ENCODE measurements at places on chromosomes 12 and 14.

- no peak for DNase-seq
Observed at GRCh38 chr12:104275689-104276088, 27.9 kb upstream of the EID3 start.

- no peak for DNase-seq
Observed at GRCh38 chr12:105036937-105037649, 47.2 kb downstream of the ALDH1L2 start.

GRCh38 chr12:108295641-108296040 is 43.5 kb downstream of the CMKLR1 start:
- DNase-seq: no peak

DNA sequence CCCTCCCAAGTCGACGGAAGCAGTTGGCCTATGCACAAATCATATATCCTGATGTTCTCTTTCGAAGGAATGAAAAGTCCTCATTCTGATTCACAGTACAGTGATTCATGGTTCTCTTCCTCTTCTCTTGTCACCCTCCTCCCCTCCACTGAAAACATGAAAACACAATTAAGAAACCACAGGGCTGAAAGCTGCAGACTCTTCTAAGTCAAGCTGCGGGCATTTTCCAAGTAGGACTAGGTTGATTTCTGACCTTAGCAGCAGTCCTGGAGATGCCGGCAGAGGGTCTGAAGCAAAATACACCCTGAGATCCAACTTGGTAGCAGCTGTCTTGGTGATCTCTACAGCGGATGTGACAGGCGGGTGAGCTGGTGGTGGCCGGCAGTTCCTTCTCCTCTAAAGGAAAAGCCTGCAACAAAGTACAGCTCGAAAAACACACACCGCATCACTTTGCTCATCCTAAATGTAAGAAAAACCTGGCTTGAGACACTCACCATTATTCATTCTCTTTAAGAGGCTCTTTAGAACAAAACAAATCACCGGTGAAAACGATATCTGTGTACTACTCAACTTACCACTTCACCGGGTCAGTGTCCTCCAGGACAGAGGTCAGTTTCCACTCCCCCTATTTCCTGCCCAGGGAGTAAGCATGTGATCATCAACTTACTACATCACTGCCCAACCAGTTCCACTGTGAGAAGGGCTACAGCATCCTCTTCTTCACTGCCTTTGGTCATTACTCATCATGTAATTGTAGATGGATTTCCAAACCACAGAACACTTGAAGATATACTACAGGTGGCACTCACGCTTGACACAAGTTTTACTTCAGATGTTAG is 6.0 kb downstream of the TMCC3 start:
- DNase-seq: no peak

DNA sequence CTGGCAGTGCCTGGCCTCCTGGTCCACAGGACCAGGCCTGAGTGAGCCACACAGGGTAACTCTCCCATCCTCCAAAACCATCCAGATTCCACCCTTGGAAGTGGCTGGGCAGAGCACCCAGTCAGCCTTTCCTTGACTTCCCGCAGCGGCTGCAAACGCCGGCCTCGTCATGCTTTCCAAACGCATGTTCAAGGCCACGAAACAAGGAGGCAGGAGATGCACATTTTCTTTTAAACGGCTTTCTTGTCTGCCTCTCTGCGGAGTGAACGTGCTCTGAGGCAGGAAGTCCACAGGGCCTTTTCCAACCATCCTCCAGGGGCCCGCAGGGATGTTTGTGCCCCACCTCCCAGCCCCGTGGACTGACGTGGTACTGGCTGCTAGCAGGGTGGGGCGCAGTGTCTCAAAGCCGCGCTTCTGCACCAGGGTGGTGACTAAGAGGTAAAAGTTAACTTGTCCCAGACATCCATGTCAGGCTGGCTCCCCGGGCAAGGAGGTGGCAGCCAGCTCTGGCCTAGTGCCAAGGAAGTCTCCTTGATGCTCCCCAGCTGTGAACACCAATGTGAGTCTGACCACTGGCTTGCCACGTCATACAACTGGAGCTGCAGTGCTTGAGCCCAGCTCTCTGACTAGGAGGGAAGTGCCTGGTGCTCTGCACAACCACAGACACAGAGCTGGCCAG is 45.0 kb downstream of the KCNA5 start:
- DNase-seq: no peak

DNA sequence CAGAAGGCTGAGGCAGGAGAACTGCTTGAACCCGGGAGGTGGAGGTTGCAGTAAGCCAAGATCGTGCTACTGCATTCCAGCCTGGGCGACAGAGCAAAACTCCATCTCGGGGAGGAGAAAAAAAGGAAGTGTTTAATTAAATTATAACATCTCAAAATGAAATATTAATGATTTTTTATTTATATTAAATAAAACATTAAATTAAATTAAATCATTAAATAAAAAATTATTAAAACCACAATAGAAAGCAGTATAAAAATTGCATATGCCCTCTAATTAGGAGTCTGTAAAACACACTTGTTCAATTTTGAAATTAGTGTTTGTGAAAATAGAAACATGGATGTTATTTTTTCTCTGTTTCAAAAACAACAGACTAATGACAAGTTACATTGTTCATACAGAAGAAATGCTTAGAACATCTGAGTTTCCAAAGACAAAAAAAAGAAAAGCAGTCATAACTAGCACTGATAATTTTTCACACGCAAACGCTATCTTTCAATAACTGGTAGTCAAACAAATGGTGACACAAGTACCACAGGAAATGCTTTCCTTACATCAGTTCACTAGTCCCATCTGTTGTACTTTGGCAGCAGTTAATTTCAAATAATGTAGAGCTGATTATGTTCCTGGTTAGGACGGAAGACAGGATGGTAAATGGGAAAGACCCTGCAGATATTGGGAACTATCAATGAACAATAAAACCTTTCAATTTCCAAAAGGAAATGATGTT is 54.9 kb downstream of the HECTD4 start:
- DNase-seq: no peak

GRCh38 chr12:9811621-9812020 is 15.7 kb upstream of the KLRF1 start:
- DNase-seq: no peak

- no peak for DNase-seq
Observed at GRCh38 chr12:52434081-52434733, at the start of gene KRT75. Gene KRT75, minus strand, starts transcription at chr12:52434371. Its CDS starts 67 bp downstream, at chr12:52434304.

DNA sequence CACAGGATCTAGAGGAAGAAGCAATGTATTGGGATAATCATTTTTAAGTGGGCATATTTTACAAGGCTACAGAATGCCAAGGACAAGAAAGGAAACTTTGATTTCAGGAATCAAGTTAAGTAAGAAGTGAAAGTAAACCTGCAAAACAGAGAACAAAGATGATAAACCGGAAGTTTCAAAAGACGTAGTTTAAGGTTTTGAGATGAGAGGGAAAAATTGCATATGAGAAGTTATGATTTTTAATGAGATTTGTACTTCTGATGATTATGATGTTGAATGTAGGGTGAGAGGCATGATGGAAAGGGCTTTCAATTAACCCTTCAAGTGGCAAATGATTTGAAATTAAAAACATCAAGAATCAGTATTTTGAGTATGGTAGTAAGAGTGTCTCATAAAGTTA is 134.9 kb downstream of the CAPZA3 start:
- DNase-seq: no peak

- no peak for DNase-seq
Observed at GRCh38 chr14:78245238-78245637, 75.1 kb downstream of the NRXN3 start.

GRCh38 chr12:110775997-110776396 is 33.3 kb upstream of the PPP1CC start:
- no peak for DNase-seq

DNA sequence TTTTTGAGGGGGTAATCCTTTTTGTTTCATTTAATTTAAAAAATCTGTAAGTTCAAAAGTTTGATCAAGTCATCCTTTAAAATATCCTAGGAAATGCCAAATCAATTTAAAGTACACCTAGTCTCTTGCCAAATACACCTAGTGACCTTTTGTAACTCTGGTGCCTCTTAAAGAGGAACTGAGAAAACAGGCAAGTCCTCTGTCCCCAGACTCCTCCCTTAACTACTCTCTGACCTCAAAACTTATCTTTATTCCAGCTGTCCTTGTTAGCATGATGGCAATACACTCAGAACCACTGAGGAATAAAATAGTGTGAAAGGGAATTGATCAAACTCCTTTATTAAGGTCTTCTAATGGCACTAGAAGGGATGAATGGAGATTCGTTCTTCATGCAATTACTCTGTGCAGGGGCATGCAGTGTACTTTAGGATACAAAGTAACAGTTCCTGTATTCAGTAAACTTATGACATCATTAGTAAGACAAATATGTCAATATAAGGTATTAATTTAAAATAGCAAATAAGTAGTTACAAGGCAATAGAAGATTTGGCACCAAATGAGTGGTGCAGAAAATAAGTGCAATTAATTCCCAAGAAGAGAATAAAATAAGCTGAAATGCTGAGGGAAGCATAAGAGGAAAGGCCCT is 3.3 kb downstream of the FAR2 start:
- DNase-seq: no peak

- no peak for DNase-seq
Observed at GRCh38 chr14:51884086-51884927, 23.9 kb downstream of the GNG2 start.

DNA sequence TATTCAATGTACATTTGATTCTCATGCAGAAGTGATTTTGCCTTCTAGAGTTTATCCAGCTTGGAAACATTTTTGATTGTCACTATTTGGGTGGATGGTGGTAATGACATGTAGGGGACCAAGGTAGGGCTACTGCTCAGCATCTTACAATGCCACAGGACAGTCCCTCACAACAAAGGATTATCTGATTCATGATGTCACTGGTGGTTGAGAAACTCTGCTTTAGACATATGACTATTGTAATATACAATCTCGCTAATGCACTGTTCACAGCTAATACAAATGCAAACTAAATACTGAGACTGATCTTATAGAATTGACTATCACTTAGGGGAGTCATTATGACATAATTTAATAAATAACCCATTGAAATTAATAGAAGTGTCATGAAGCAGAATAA is 60.4 kb upstream of the BTG1 start:
- no peak for DNase-seq

DNA sequence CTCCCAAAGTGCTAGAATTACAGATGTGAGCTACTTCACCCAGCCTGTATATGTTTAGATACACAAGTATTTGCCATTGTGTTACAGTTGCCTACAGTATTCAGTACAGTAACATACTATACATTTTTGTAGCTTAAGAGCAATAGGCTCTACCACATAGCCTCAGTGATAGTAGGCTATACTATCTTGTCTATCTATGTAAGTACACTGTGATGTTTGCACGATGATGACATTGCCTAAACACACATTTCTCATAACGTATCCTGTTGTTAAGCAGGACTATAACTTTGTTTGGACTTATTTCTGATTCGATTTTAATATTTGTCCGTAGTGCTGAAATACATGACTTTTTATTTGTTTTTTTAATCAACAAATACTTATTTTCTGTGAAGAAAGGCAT is 129.2 kb downstream of the PCNX1 start:
- DNase-seq: no peak

- DNase-seq: no peak
Observed at GRCh38 chr12:52672321-52672933, 7.8 kb downstream of the KRT1 start.

DNA sequence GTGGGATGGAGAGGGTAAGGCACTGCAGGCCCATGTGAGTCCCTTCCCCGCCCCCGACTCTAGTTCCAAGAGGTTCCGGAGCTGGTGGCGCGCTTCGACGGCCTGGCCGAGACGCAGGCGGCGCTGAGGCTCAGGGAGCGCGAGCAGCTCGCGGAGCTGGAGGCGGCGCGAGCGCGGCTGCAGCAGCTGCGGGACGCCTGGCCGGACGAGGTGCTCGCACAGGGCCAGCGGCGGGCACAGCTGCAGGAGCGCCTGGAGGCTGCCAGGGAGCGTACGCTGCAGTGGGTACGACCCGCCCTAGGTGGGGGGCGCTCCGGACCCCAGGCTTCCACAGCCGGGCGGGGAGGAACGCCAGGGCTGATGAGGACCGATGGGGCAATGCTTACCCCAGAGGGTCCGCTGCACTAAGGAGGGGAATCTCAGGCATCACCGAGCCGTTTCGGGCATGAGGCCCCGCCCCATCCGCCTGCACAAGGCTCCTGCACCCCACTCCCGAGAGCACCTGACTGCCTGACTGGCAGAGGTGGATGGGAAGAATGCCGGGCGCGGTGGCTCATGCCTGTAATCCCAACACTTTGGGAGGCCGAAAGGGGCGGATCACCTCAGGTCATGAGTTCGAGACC is 4.9 kb downstream of the CFAP73 start:
- DNase-seq: no peak

- DNase-seq: no peak
Observed at GRCh38 chr12:120534703-120535655, 823 bp downstream of the RNF10 start.

GRCh38 chr12:130437555-130438242 is 100.0 kb downstream of the PIWIL1 start:
- DNase-seq: no peak

DNA sequence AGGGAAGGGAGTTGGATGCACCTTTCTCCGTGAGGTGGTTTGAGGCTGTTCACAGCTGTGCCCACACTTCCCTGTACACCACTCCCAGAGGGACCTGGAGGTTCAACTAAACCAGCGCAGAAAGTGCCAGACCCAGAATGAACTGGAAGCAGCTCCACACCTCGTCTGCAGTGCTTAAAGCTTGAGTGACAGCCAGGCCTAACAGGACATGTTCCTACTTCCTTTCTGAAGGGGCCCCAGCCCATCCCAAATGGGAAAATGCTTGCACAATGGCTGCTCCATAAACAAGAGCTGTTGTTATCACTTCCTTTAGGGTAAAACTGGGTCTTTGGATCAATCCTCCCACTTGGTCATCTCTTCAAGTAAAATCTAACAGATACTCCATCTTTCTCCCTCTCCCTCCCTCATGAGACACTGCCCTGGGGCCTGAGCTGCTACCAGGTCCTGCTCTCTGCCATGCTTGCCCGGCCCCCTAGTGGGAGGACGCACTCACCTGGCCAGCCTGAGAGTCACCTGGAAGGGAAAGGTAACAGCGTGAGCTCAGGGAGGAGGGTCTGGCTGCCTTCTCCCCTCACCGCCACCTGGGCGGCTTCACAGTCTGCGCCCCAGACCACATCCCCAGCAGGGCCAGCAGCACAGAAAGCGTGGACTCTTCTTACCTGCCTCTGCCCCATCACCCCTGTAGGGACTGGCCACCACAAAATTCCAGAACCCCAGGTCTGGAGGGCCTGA is 33.5 kb downstream of the ISCA2 start:
- DNase-seq: no peak

DNA sequence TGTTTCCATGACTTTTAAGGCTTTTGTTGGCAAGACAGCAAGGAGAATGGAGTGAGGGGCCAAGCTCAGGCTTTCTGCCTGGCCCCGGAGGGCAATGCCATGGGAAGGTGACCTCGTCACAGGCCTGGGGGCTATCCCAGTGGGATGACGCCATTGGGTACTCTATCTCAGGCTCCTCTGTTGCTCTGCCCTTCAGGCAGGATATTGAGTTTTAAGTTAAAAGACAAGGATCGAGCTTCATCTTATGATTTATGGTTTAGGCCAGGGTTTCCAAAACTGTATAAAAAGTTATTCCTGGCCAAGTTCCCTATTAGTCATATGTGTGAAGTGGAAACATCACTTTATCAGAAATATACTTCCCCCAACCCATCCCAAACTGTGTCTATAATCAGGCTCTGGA is 127.7 kb downstream of the ZFP36L1 start:
- DNase-seq: no peak

- no peak for DNase-seq
Observed at GRCh38 chr12:113831016-113831415, 135.1 kb downstream of the RBM19 start.
